ENCODE measurements at places on chromosomes 13 and 19.
A peak's percentile ranks its signal among the peaks of the same experiment; 100 is the strongest.

DNA sequence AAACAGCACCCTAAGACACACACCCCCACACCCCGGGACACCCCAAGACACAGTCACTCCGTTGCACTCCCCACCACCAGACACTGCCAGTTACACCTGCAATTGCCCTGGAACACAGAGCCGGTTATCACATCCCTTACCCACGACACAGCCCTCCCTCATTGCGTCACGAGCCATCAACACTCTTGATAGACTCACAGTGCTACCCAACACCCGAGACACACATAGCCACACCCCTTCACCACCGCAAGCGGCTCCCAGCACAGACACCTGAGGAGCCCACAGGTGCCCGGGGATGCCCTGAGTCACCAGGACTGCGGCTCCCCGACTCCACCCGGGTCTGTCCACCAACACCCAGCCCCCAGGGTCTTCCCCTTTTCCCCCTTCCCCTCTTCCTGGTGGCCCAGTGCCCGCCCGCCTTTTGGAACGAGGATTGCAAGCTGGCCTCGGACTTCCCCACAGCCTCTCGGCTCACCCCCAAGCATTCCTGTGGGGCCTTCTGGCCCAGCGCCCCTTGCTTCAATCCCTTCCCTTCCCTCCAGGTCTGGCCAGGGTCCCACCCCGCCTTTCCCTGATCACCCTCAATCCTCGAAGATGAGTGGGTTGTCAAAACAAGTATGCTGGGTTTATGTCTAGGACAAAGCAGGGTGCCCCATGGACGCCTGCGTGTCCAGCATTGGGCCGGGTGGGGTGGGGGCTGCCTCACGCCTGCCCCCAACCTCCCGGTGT lies 1.7 kb upstream of the PTGER1 start:
- DNase-seq: peak; percentile 79

DNA sequence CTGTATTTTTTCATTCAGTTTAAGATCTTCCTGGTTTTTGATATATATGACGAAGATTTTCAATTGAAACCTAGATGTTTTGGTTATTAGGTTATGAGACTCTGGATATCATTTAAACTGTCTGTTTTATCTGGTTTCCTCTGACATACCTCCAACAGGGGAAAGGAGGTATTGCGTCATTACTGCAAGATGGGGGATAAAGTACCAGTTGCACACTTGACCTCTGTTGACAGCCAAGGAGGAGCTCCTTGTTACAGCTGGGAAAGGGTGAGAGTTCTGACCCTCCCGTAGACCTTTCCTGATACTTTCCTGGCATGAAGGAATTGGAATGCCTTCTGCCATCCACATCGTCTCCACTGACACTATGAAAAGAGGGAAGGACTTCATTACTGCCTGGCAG lies 82.0 kb upstream of the SHISA2 start:
- no peak for DNase-seq

GRCh38 chr19:47094557-47095475 lies 18.8 kb downstream of the ZC3H4 start:
- DNase-seq: peak; percentile 47

GRCh38 chr19:48858984-48859710 lies 9.3 kb downstream of the PLEKHA4 start:
- DNase-seq: peak; percentile 90

DNA sequence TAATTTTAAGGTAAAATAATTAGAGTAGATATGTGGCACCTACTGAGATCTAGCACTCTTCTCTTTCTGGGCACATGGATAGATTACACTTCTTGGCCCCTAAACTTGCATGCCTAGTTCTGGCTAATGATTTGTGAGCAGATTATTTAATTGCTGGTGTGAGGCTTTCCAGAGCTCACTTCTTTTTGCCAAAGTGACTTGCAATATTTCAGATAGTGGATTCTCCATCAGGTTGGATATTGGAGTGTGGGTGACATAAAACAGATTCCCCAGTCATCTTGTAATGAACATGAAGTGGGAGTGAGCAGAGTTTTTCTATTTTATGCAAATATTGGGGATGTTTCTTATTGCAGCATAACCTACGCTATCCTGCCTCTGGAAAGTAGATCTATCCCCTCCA lies 247.9 kb downstream of the KLF5 start:
- no peak for DNase-seq

DNA sequence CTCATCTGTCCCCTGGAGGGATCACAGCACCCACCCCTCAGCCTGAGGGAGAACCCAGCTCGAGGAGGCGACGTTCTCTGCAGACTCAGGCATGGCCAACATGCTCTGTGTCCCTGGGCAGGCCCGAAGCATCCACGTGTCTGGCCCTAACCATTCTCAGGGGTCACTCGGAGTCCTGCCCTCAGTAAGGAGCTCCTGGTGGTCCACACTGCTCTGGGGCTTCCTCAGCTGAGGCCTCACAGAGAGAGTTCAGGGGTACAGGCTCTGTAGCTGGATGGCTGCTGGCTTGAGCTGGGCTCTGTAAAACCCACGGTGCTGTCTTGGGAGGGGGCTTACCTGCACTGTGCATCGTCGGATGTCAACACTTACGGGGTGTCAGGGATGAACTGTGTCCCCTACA lies 4.4 kb upstream of the SIGLEC8 start:
- no peak for DNase-seq

GRCh38 chr13:21362741-21363140 lies 96.4 kb downstream of the ZDHHC20 start:
- DNase-seq: no peak

DNA sequence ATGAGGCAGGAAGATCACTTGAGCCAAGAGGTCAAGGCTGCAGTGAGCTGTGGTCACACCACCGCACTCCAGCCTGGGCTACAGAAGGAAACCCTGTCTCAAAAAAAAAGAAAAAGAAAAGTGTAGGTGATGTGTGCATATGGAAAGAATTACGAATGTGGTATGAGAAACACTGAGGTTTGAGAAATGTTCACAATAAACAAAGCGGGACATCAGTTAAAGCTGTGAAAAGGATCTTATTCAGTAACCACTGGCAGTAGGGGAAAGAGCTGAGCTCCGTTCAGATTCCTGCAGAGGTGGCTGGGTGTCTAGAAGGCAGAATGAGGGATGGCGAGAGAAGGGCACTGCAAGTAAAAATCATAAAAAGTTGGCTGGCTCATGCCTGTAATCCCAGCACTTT lies 4.1 kb upstream of the IGSF23 start:
- no peak for DNase-seq

- DNase-seq: peak; percentile 78
Measured at GRCh38 chr19:48999481-49000325, 6.0 kb downstream of the RUVBL2 start.

- DNase-seq: no peak
Measured at GRCh38 chr13:60679928-60680694, 283.1 kb downstream of the TDRD3 start.

GRCh38 chr13:50531917-50532899 lies 311.3 kb downstream of the DLEU7 start:
- DNase-seq: peak; percentile 35

DNA sequence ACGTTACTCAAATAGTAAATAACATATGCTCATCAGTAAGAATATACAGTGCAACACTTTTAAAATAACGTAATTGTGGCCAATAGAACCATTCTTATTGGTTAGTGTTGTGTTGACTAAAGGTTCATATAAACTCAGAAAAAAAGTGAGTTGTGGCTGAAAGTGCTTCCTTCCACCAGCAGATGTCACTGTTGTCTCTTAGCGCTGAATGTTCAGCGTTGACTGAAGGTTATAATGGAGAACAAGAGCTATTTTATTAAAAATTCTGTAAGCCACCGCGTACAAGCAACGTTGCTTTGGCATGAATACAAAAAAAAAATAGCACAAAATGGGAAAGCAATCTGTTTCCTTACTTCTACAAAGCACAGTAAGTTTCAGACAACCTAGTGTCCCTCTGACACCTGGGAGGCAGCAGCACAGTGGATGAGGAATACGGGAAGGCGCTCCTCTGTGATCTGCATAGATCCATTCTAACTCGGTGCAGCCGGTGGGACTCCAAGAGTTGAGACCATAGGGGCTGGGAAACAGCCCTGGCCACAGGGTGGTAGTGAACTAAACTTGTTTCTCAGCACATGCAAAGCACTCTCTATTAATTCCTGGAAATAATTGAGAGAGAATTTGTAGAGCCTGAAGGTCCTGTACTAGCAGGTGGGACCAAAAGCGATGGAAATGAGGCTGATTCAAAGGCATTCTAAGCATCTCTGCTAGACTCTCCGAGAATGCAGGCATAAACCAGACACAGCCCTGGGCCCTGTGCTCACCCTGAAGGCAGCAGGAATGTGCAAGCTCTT lies 23.9 kb upstream of the OXGR1 start:
- DNase-seq: peak; percentile 56

DNA sequence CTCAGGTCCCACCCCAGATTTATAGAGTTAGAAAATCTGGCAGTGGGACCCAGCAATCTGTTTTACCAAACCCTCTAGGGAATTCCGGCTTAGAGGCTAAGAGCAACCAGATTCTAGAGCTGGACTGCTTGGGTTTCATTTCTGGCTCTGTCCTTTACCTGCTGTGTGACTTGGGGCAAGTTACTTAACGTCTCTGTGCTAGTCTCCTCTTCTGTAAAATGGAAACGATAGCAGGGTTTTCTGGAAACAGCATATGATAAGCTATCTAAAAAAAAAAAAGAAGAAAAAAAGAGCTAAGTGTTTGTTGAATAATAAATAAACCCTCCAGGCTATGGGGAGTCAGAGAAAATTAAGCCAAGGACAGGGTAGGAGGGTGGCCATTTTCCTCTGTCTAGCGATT lies 11.6 kb upstream of the CACNG7 start:
- no peak for DNase-seq

DNA sequence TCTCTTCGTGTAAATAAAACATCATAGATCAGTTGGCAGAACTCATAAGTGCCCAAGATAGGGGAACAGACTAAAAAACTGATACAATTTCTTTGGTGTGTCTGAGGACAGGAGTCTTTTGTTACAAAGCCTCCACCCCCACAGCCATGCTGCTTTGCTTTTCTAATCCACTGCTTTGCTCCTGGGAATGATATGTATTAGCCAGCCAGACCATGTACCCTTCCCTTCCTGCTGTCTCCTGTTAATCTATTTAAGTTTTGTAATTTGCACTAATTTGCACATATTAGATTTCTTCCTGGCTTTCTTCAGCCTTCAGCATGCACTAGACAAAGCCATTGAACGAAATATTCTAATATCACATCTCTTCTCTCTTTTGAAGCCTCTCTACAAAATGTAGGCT lies 130.5 kb downstream of the MAB21L1 start:
- DNase-seq: no peak

GRCh38 chr13:111186305-111186935 lies 71.3 kb downstream of the ARHGEF7 start:
- no peak for DNase-seq

GRCh38 chr19:47019431-47020041 lies at the start of gene NPAS1:
Gene NPAS1 (plus strand): TSS chr19:47019837. CDS start chr19:47021048, 1,211 bp downstream.
- DNase-seq: no peak

- DNase-seq: no peak
Measured at GRCh38 chr19:49403404-49404187, 15.5 kb downstream of the KASH5 start.

DNA sequence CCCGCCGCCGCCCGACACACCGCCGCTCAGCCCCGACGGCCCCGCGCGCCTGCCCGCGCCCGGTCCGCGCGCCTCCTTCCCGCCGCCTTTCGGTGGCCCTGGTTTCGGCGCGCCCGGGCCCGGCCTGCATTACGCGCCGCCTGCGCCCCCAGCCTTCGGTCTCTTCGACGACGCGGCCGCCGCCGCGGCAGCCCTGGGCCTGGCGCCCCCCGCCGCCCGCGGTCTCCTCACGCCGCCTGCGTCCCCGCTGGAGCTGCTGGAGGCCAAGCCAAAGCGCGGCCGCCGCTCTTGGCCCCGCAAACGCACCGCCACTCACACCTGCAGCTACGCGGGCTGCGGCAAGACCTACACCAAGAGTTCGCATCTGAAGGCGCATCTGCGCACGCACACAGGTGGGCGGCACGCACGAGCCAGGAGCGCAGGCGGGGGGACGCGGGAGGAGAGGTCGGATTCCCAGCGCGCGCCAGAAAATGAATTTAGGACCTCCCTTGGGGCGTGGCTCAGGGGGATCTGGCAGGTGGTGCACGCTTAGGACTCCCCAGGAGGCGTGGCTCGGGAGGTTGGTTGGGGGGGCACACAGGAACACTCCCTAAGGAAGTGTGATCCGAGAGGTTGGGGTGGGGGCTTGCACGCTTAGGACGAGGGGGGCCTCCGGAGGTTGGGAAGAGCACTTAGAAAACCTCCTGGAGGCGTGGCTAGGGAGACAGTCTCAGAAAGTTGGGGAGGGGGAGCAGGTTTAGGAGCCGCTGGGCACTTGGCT lies 1.2 kb downstream of the KLF2 start:
- peak; percentile 77 for DNase-seq

DNA sequence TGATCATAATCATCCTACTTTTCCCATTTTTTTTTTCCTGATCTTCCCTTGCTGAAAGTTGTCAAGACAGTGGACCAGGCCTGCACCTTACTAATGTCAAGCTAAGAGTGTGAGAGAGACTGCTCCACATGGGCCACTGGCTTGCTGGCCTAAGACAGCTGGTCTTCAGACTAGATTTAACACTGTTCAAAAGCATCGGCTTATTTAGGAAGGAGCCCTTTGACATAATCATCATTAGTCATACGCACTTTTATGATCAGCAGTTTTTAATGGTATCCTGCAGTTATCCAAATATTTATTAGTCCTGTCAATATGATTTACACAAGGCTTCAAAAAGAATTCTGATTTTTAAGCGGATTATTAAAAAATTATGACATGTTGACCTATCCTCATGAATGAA lies 270.6 kb downstream of the DNAJC15 start:
- no peak for DNase-seq

- DNase-seq: no peak
Measured at GRCh38 chr13:47628666-47629065, 372.4 kb downstream of the SUCLA2 start.

GRCh38 chr13:27035892-27036235 lies 135.7 kb downstream of the USP12 start:
- no peak for DNase-seq

DNA sequence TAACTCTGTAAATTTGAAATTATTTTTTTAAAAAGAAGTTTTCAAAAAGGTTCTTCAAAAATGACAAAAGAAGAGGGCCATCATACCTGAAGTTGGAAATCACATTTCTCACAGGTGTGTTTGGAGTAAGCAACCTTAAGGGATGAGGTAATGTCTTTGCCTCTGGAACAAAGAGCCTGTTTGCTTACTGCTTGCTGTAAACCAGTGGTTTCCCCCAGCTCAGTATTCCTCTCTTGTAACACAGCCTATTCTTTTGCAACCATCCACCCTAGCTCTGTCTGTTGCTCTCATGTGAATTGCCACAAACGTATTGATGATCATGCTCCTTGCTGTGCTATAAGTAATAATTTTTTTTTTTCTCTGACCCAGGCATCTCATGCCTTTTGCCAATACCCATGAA lies 38.1 kb downstream of the UCHL3 start:
- no peak for DNase-seq

DNA sequence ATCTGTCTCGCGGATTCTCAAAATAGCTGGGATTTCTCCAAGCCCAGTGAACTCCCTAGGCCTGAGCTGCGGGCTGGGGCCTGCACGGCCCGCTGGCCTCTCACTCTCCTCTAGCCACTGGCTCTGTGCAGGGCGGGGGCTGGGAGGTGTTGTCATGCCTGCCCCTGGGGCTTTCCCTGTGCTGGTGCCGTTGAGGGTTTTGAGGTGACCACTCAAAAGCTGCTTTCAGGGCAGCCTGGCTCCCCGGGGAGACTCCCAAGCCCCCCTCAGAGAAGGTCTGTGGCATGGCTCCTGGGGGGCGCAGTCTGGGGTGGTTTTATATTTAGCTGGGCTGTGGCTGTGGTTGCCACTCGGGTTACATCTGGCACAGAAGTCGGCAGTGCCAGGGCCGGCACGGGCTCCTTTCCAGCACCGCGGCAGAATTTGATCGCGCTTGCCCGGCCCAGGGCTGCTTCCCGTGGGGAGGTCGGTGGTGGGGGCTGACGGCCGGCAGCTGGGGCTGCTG lies 10.0 kb downstream of the NDUFB7 start:
- peak; percentile 51 for DNase-seq

Measured in CD4-positive, alpha-beta T cell treated with Interleukin-17A for 1 hour (primary cell).